Mammary epithelial cell (primary cell): ENCODE measurements at places on chromosomes 7 and 10. TPM values are rescaled to one million over a fixed set of nuclear protein-coding genes. Genes with fewer than 3 reads are reported as not detected.

ADAM8 gene
- 0.33 TPM for total RNA-seq

EPO gene
- total RNA-seq, result not detected

LRRC17 gene
- total RNA-seq, result not detected

DPYSL4 gene
- total RNA-seq, result 5.6 and 7.5 TPM in 2 replicates
